Posterior vena cava (tissue), 2 donors: ENCODE measurements at places on chromosomes 5 and 9. TPM values are rescaled to one million over a fixed set of nuclear protein-coding genes. Genes with fewer than 3 reads are reported as not detected.

GRCh38 chr9:77595426-77596095, 52.6 kb downstream of the GNA14 start:
- no peak for DNase-seq

GRCh38 chr5:30041291-30041690, 1152.2 kb upstream of the CDH6 start:
- no peak for DNase-seq

- no peak for DNase-seq
Measured at GRCh38 chr5:142663246-142663645, 22.6 kb downstream of the FGF1 start.

DNA sequence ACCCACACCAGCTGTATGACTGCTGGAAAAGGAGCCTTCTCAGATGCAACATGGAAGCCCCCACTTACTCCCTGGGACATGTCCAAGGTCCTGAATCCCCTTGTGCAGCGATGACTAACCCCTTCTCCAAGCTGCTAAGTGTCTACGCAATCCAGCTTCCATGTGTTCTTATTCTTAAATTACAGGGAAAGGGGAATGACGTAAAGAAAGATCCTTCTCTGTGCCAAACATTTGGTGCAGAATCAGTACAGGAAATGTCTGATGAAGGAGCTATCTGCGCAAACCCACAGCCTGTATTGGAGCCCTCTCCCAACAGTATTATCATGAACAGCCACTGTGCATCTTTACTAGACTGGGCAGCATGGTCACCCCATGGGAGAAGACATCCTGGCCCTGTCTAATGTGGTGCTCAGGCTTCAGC, 183.2 kb downstream of the FRMD3 start:
- no peak for DNase-seq

GRCh38 chr5:136192526-136193321, at the start of gene SMIM32:
Gene SMIM32 (minus strand): TSS chr5:136193162. CDS start chr5:136192524, 638 bp downstream.
- no peak for DNase-seq

DNA sequence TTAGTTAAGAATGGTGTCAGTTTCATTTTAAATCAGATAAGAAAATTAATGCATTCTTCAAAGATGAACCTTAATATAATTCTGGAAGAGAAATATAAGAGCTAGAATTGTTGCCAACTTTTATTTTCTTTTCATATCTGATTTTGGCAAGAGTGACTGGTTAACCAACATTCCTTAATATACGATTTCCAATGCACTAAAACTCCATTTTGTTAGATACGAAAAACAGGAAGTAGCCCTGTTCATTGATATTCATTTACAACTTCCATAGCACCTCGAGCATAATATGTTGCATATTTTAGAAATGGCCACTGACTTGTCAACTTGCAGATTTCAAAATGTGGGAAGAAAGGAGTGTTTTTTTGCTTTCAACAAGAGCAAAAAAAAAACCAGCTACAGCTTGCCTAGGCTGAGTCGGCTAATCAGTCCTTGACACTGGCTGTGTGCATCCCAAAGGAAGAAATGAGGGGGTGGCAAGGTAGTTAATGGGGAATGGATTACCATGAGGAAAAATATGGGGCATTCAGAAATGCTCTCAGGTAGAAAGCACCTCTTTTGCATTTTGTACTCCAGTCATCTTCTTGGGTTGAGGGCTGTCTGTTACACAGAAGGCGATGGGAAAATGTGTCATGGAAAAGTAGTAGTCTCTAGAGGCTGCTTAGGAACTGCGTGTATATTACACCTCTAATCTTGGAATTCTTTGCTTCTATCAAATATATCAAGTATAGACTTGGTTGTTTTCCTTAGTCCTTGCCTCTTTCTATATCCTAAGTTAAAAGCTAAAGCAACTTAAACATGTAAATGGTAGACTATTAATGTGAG, 3.9 kb downstream of the MAP3K1 start:
- DNase-seq, result no peak

DNA sequence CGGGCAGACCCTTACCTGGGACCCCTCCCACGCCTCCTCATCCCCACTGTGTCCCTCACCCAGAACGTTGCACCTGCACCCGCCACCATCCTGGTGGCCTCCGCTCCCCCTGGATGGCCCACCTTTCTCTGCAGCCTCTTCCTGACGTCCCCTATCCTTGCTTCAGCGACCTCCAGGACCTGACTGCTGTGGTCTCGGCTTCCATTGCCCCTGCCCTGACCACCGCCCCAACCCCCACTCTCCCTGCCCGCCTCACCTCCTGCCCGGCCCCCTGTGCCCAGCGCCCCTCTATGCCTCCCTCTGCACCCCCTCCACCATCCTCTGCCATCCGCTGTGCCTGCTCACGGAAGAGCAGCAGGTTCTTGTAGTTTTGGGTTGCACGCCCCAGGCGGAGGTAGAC, 2.2 kb downstream of the LCN10 start:
- no peak for DNase-seq

- DNase-seq, result no peak
Measured at GRCh38 chr5:93891491-93892480, 150.4 kb upstream of the POU5F2 start.

GRCh38 chr9:37187713-37188439, 67.5 kb downstream of the ZCCHC7 start:
- DNase-seq, result no peak

DNA sequence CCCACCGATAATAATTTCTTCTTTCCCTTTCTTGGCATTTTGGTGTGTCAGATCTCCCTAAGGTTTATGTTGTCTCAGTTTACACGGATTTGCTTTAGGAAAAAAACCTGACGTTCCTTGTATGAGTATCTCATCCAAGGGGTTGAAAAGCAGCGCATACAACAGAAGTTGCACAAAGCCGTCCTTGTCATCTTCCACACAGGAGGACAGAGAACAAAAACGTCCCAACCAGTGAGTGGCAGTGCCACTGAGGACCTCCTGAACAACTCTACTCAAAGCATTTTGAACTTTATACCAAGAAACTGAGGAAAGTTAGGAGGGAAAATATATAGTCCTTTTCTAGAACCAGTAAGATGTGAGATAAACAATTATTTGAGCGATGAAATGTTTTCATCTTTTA, 547.0 kb downstream of the PDE4D start:
- DNase-seq, result no peak

- DNase-seq, result no peak
Measured at GRCh38 chr5:34474573-34475021, 181.5 kb upstream of the RAI14 start.

The TMEFF1 gene
- total RNA-seq, result 0.37 TPM

The PCDHGA1 gene
- 0.81 TPM for total RNA-seq

The KIAA0825 gene
- 4.8 TPM for total RNA-seq

The ST8SIA4 gene
- total RNA-seq, result 5.6 TPM

The GRIN1 gene
- total RNA-seq, result not detected

The LPAR1 gene
- total RNA-seq, result 146 TPM

The GPR150 gene
- total RNA-seq, result 0.10 TPM

The GNA14 gene
- total RNA-seq, result 6.0 TPM

The HACD4 gene
- 1.6 TPM for total RNA-seq

The PCDHAC2 gene
- total RNA-seq, result 0.32 TPM

The MEF2C gene
- total RNA-seq, result 86.7 TPM

The FBN2 gene
- 6.3 TPM for total RNA-seq

The LCN15 gene
- total RNA-seq, result not detected

The CDKN2B gene
- total RNA-seq, result 8.2 TPM
